ENCODE measurements at places on chromosomes 7 and 10. TPM values are rescaled to one million over a fixed set of nuclear protein-coding genes. Genes with fewer than 3 reads are reported as not detected.
A peak's percentile ranks its signal among the peaks of the same experiment; 100 is the strongest.

DNA sequence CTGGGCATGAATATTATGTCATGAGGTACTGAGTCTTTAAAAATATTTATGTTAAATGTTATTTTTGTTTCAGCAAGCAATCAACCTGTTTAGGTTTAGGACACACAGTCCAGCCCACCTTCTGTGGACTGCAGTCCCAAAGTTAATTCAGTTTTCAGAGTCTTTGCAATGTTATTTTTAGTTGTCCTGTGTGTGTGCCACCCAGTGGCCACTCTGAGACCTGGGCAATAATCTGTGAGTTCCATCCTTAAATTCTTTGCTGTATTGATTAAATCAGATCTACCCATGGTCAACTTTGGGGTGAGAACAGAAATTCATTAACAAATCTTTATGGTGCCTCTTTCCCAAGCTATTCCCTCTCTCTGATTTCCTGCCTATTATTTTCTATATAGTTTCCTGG, 415.1 kb downstream of the CCSER2 start:
- no peak overlapping the region for H3K27ac ChIP-seq
- no peaks in the 10 kb centered on the region for H3K4me1 ChIP-seq
- no peaks in the 10 kb centered on the region for H3K36me3 ChIP-seq

Gene GRID2IP
- total RNA-seq, result not detected

GRCh38 chr7:121456015-121456414, 59.9 kb upstream of the FAM3C start:
- no peaks in the 10 kb centered on the region for H3K36me3 ChIP-seq
- H3K27me3 ChIP-seq, result peaks cover 4% of the 10 kb centered on the region
- DNase-seq, result no peak
- H3K27ac ChIP-seq, result no peak overlapping the region
- peaks cover 22% of the 10 kb centered on the region for H3K4me1 ChIP-seq

- no peak overlapping the region for H3K4me3 ChIP-seq
- DNase-seq, result no peak
Measured at GRCh38 chr10:97904018-97904381, 54.4 kb downstream of the GOLGA7B start.

- no peaks in the 10 kb centered on the region for H3K27me3 ChIP-seq
- H3K36me3 ChIP-seq, result no peaks in the 10 kb centered on the region
- peaks cover 6% of the 10 kb centered on the region for H3K4me1 ChIP-seq
- H3K4me3 ChIP-seq, result no peak overlapping the region
Measured at GRCh38 chr7:136551618-136552017, 316.8 kb upstream of the CHRM2 start.

DNA sequence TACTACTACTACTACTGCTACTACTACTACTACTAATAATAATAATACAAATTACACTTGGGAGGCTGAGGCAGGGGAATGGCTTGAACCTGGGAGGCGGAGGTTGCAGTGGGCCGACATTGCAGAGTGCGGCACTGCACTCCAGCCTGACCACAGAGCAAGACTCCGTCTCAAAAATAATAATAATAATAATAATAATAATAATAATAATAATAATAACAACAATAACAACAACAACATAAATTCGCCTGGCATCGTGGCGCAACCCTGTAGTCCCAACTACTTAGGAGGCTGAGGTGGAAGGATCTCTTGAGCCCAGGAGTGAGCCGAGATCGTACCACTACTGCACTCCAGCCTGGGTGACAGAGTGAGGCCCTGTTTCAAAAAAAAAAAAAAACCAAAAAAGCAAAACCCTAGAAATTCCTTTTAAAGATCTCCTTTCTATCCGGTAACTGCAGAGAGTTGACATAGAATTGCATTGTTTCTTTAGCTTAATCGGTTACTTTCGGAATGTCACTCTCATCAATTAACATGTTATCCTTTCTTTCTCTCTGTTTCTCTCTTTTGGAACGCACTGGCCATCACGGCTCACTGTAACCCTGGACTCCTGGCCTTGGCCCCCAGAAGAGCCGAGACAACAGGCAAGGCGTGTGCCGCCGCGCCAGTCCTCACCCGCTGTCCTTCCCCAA, 972 bp downstream of the PHYH start:
- peak overlapping the region; percentile 91 for H3K4me3 ChIP-seq
- H3K36me3 ChIP-seq, result no peaks in the 10 kb centered on the region
- H3K27ac ChIP-seq, result peak overlapping the region; percentile 92

Gene CLDN4
- not detected for total RNA-seq

DNA sequence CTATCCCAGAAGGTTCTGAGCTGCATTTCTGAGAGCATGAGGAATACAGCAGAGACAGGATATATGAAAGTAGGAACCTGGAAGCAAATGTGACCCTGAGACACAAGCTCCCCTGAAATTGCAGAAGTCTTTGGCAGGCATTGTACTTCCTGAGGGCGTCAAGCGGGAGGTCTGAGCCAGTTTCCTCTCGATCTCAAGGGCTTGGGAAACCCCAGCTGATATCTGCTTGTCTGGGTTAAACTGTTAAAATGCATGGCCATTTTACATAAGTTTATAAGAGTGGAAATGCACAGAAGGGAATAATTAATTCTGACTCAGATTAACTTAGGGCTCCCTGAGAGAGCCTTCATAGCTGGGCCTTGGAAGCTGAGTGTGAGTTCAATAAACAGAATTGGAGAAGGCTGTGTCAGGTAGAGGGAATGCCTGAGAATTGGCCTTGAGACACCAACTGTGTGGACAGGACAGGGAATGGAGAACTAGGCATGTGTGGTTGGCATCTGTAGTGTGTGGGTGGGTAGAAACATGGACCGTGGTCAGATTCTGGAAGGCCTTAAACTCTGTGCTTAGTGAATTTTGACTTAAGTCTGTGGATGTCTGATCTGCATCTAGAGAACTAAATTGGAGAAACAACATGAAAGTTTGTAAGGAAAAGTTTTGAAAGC, 53.3 kb downstream of the WIPF3 start:
- DNase-seq, result no peak
- H3K36me3 ChIP-seq, result no peaks in the 10 kb centered on the region
- H3K4me1 ChIP-seq, result peaks cover 6% of the 10 kb centered on the region
- H3K4me3 ChIP-seq, result no peak overlapping the region

DNA sequence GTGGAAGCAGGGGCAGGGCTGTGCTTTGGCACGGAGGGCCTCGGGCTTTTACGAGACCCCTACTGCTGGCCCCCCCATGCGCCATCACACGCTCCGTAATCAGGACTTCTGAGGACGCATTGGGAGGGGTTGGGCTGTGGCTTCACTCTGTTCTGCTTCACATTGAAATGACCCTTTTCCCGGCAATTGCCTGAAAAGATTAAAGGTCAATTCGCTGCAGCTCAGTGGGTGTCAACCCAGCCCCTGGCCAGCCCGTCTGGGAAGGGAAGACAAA, 41.7 kb upstream of the UBE3C start:
- DNase-seq, result no peak
- no peak overlapping the region for H3K27ac ChIP-seq
- peaks cover 6% of the 10 kb centered on the region for H3K36me3 ChIP-seq
- H3K4me1 ChIP-seq, result no peaks in the 10 kb centered on the region
- H3K27me3 ChIP-seq, result peaks cover 24% of the 10 kb centered on the region
- peak overlapping the region; percentile 65 for H3K4me3 ChIP-seq

Gene CRCP
- total RNA-seq, result 30.4 TPM

Gene PRF1
- total RNA-seq, result not detected

Gene GPR37
- total RNA-seq, result not detected

- no peak for DNase-seq
- no peak overlapping the region for H3K4me3 ChIP-seq
- H3K4me1 ChIP-seq, result no peaks in the 10 kb centered on the region
- H3K27me3 ChIP-seq, result peaks cover 29% of the 10 kb centered on the region
- H3K36me3 ChIP-seq, result no peaks in the 10 kb centered on the region
Measured at GRCh38 chr7:410395-410910, 109.2 kb downstream of the PDGFA start.

- H3K36me3 ChIP-seq, result no peaks in the 10 kb centered on the region
- H3K27me3 ChIP-seq, result peaks cover 27% of the 10 kb centered on the region
Measured at GRCh38 chr7:134547397-134548054, 1.4 kb upstream of the AKR1B15 start.

Gene EXOSC1
- 39.4 TPM for total RNA-seq

Gene NEURL1
- 0.06 TPM for total RNA-seq

DNA sequence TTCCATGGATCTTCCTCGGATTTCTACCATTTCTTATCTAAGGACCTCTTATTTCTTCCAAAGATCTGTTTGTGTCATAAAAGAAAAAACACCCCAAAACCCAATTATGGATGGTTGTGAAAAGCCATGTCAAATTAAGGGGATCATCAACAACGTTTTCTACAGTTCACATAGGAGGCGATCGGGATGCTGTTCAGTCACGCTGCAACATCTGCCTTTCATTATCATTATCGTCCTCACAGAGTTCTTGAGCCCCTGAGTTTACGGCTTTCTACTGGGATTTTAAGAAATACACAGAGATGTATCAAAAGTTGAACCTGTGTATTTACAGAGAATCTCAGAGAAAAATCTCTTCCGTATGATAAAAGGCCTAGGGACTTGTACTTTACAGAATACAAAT, 101.4 kb downstream of the GRM8 start:
- H3K27me3 ChIP-seq, result peaks cover 2% of the 10 kb centered on the region
- H3K4me1 ChIP-seq, result no peaks in the 10 kb centered on the region
- no peaks in the 10 kb centered on the region for H3K36me3 ChIP-seq
- no peak overlapping the region for H3K4me3 ChIP-seq
- no peak for DNase-seq

GRCh38 chr7:111388912-111389311, 173.4 kb downstream of the IMMP2L start:
- peaks cover 41% of the 10 kb centered on the region for H3K4me1 ChIP-seq
- H3K27ac ChIP-seq, result no peak overlapping the region
- no peak overlapping the region for H3K4me3 ChIP-seq
- no peaks in the 10 kb centered on the region for H3K27me3 ChIP-seq

Gene SPDYE8
- total RNA-seq, result not detected

Gene LOXL4
- total RNA-seq, result 56.5 TPM

Gene CDK1
- total RNA-seq, result 38.0 TPM

DNA sequence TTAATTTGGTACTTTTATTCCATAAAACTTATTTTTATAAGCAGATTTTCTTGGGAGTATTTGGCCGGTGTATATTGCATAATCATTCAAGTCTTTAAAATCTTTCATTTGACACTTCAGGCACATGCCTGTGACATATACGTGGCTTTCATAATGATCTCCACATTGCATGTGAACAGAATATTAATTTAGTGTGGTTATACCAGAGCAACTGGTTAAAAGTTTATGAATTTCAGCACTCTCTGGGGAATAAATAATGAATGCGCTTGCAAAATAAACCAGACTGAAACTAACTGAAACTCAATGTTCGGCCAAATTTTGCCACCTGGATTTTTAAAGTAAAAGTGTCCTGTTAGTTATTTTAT, 242.3 kb downstream of the GLI3 start:
- no peaks in the 10 kb centered on the region for H3K27me3 ChIP-seq
- no peak for DNase-seq
- H3K27ac ChIP-seq, result no peak overlapping the region
- H3K36me3 ChIP-seq, result 0 out of 2 replicates have a peak, but pooled peaks cover 2% of the 10 kb centered on the region
- peaks cover 51% of the 10 kb centered on the region for H3K4me1 ChIP-seq
- no peak overlapping the region for H3K4me3 ChIP-seq

DNA sequence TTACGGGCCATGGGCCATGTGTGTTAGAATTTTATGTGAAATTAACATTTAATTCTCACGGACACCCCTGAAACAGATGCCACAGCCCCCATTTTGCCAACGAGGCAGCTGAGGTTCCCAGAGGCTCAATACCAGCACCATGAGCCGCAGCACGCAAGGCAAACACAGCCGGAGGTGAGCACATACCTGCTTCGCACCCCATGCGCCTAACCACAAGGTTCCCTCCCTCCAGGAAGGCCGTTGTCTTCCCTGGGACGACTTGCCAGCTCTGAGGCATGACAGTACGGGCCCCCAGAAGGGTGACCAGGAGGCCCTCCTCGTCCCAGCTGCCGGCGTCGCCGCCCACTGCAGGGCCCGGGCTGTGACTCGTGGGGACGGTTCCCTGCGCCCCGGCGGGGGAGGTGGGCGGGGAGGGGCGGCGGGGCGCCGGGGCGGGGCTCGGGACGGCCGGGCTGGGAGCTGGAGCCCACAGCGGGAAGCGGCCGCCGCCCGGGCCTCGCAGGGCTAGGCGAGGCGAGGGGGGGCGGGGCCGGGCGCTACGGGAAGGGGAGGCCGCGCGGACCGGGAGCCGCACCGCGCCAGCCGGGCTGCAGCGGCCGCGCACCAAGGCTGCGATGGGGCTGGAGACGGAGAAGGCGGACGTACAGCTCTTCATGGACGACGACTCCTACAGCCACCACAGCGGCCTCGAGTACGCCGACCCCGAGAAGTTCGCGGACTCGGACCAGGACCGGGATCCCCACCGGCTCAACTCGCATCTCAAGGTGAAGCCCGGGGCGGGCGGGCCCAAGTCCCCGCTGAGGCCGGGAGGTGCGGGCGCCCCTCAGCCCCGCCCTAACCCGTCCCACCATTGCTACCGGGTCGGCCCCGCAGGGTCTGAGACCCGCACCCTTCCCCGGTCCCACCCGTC, at the start of gene CAV2:
Gene CAV2 (plus strand): TSS at position 571 of the 910 bp plus-strand sequence. CDS start 44 bp downstream, at position 615.
- peak; percentile 50 for DNase-seq
- peak within 1 kb of the TSS; percentile 90 for H3K27ac ChIP-seq
- peaks cover 68% of the 10 kb centered on the region for H3K4me1 ChIP-seq
- 0 out of 2 replicates have a peak, but pooled peaks cover 3% of the 10 kb centered on the region for H3K27me3 ChIP-seq

- H3K27ac ChIP-seq, result peak overlapping the region; percentile 59
- no peak overlapping the region for H3K4me3 ChIP-seq
- H3K36me3 ChIP-seq, result peaks cover 76% of the 10 kb centered on the region
- H3K4me1 ChIP-seq, result peaks cover 33% of the 10 kb centered on the region
Measured at GRCh38 chr7:107924841-107925504, 34.0 kb downstream of the DLD start.

- no peak for DNase-seq
- peaks cover 13% of the 10 kb centered on the region for H3K4me1 ChIP-seq
- H3K27me3 ChIP-seq, result peaks cover 4% of the 10 kb centered on the region
Measured at GRCh38 chr10:5840314-5841307, 27.4 kb upstream of the GDI2 start.

GRCh38 chr7:93258661-93259060, 26.5 kb downstream of the VPS50 start:
- no peaks in the 10 kb centered on the region for H3K36me3 ChIP-seq
- H3K4me3 ChIP-seq, result no peak overlapping the region
- no peaks in the 10 kb centered on the region for H3K27me3 ChIP-seq
- DNase-seq, result no peak

DNA sequence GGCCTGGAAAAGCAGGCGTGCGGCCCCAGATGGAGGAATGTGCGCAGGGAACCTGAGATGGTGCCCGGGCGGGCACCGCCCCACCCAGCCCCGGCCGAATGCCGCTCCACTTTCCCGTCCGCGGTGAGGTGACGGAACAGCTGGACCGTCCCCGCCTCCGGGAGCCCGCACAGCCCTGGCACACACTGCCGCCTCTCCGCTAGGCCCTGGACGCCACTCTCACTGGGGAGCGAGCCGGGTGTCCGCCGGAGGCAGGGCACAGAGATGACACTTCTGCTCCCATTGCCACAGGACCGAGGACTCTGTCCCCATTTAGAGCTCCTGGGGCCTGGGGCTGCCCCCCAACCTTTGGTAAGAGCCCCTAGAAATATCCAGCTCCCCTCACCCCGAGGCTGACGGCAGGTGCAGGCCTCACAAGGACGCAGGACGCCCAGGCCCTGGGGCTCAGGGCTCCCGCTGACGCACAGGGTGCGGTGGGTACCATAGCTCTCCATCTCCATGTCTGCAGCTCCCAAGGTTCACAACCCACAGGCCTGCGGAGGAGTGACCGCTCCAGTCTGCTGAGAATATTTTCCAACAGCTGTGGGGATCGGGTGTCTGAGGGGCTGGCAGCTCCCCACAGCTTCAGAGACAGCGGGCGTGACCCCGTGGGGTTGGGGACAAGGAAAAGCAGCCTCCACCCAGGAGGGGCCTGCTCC, 52.2 kb upstream of the PDGFA start:
- H3K27ac ChIP-seq, result no peak overlapping the region
- H3K4me1 ChIP-seq, result no peaks in the 10 kb centered on the region
- H3K27me3 ChIP-seq, result peaks cover 5% of the 10 kb centered on the region

GRCh38 chr7:68936471-68937035, 661.7 kb upstream of the AUTS2 start:
- DNase-seq, result no peak
- peaks cover 2% of the 10 kb centered on the region for H3K27me3 ChIP-seq
- no peak overlapping the region for H3K4me3 ChIP-seq
- peaks cover 16% of the 10 kb centered on the region for H3K36me3 ChIP-seq

Data from HFFc6 (cell line).